ENCODE measurements at places on chromosomes 5 and 9.
A peak's percentile ranks its signal among the peaks of the same experiment; 100 is the strongest.

DNA sequence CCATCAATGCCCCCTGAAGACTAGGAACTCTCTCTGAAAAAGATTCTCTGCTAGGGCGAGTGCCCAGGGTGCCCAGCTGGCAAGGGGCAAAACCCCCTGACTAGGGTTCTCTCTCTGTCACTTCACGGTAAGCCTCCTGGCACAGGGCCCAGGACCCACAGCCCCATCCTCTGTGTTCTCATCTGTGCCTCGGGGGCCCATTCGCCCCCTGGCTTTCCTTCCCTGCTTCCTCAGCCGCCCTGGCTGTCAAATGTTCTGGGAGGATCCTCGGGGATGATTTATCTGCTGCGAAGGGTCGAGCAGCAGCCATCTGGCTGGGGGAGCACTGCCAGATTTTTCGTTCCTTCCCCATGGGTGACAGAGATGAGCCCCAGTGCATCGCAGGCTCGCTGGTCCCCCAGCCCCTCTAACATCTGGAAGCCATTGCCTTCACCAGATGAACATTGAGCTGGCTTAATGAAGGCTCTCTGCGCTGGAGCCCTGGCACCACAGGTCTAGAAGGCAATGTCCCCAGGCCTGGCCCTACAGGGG, 24.2 kb downstream of the HMCN2 start:
- no peak for DNase-seq

DNA sequence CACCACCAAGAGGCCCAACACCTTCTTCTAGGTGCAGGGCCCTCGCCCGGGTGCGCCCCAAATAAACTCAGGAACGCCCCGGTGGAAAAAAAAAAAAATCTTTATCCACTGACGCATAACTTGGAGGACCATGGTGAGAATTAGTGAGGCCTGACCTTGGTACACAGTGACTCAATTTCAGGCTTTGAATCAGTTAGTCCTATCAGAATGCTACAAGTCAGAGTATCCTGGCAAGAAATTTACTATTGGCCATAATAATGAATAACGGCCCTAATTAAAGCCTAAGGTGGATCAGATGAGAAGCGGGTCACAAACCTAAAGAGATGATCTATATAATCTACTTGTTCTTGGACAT, 914.2 kb upstream of the DMAC1 start:
- DNase-seq: no peak

GRCh38 chr9:125910286-125910685, 163.1 kb downstream of the PBX3 start:
- DNase-seq: no peak

GRCh38 chr5:175464074-175464941, 14.1 kb upstream of the SFXN1 start:
- DNase-seq: peak; percentile 59

DNA sequence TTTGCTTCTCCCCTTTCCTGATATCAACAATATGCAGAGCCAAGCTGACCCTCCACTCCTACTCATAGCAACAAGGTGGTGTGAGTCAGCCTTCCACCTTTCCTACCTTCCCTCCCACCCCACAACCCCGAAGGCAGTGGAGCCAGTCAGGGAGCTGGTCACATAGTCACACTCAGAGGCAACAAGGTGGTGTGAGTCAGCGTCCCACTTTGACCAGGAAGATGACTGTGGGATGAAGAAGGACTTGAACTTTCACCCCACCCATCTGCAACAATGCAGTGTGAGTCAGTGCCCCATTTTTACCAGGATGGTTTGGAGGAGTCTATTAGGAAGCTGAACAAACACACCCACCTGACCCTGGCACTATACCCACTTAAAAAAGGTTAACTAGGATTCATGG, 30.1 kb upstream of the ZNF782 start:
- peak; percentile 73 for DNase-seq

GRCh38 chr9:32571969-32572899, 725 bp downstream of the NDUFB6 start:
- DNase-seq: peak; percentile 79

GRCh38 chr5:14451871-14452270, 129.7 kb upstream of the OTULINL start:
- DNase-seq: no peak

DNA sequence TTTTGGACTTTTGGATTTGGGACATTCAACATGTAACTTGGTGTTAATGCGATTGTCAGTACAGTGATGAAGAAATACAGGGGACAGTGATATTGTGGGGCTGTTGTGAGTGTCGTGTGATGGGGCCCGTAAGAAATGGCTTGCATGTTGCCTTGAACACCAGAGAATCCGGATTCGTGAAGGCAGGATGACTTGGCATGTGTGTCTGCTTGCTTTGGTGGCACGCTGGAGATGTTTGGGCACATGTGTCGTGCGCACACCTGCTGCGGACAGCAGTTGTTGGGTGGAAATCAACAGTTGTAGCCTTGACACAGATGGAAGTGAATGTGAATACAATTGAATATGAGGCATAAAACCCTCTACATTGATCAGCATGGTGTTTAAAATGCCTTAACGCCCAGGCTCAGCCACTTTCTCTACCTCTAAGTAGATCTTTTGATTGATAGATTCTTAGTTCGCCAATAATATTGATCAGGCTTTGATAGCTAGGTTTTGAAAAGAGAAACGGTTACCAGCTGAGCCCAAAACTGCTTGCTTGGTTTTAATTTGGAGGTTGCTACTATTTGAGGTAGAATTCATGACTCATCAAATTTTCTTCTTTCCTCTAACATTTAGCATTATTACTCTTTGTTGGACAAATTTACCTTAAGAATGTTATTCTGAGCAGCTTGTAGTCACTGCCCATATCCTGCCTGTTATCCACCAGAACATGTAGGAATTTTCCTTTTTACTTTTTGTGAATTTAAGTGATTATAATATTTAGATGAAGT, 94.4 kb downstream of the TRIO start:
- no peak for DNase-seq

GRCh38 chr9:71681708-71682272, 86.5 kb downstream of the CEMIP2 start:
- no peak for DNase-seq

GRCh38 chr5:108367679-108368334, 14.1 kb downstream of the FBXL17 start:
- DNase-seq: no peak

DNA sequence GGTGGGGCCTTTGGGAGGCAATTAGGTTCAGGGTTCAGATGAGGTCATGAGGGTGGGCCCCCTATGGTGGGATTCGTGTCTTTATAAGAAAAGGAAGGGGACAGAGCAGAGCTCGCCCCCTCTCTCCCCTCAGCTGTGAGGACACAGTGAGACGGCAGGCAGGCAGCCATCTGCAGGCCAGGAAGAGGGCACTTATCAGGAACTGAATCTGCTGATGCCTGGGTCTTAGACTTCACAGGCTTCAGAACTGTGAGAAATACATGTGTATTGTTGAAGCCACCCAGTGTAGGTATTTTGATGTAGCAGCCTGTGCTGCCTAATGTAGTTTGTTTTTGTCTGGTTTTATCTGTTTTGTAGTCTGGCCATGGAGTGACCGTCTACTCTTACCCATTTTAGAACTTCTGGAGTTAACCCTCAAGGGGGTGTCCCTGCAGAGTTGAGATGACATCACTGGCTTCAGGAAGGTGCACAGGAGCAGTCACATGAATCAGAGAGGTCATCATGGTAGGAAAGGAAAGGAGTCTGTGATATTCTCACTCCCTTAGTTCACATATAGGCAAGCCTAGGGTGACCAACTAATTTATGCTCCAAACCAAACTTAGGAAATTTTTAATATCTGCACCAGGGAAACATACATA, 71.0 kb downstream of the LRRC70 start:
- DNase-seq: no peak

DNA sequence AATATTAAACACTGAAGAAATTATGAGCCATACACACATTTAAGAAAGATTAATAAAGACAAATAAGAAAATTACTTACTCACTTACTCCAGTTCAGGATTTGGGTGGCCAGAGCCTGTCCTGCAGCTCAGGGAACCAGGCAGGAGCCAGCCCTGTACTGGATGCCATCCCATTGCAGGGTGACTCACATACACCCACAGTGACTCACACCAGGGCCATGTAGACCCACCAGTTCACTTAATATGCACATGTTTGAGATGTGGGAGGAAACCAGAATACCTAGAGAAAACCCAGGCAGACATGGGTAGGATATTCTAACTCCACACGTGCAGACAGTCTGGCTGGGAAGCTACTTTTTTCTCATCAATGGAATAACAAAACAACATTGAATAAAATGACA, 49.6 kb upstream of the ADRB2 start:
- peak; percentile 83 for DNase-seq

GRCh38 chr5:138352722-138353559, 456 bp downstream of the KDM3B start:
- DNase-seq: peak; percentile 58

DNA sequence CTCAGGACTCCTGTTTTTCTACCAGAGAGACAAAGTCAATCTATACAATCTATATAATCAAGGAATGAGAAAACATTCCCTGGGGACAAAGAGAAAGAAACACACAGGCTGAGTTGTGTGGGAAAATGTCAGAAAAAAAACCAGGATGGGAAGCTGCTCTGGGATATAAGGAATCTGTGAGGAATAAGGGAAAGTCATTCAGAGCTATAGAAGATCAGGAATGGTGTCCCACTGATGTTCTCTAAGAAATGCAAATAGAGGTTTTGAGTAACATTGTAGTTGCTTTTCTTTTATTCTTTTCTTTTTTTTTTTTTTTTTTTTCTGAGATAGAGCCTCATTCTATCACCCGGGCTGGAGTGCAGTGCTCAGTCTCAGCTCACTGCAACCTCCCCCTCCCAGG, 605.9 kb upstream of the KLF4 start:
- no peak for DNase-seq

DNA sequence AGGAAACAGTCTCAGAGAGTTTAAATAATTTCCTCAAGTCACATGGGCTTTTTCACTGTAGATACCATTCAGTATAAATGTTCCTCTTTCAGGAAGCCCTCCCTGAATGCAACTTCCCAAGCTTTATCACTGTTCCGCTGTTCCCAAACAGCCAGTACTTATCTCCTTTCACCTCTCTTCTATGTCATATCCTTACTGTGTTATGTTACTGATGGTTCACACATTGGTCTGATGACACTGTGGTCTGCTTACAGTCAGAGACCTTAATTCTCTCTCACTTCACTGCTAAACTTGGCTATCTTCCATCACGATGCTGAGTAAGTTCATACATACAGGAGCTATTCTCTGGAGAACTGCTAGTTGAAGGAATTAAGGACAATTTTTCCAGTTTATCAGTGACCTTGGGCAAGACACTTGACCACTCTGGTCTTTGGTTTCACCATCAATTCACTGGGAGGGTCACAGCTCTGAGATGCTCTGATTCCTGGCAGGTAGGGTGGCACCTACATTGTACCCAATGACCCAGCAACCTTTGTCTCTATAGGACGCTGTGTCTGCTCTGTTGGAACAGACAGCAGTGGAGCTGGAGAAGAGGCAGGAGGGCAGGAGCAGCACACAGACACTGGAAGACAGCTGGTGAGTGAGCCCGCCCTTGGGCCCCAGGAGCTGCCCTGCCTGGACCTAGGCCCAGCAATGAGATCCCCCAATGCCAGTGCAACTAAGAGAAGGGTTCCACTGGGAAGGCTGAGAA, 42.1 kb upstream of the RARS1 start:
- no peak for DNase-seq

DNA sequence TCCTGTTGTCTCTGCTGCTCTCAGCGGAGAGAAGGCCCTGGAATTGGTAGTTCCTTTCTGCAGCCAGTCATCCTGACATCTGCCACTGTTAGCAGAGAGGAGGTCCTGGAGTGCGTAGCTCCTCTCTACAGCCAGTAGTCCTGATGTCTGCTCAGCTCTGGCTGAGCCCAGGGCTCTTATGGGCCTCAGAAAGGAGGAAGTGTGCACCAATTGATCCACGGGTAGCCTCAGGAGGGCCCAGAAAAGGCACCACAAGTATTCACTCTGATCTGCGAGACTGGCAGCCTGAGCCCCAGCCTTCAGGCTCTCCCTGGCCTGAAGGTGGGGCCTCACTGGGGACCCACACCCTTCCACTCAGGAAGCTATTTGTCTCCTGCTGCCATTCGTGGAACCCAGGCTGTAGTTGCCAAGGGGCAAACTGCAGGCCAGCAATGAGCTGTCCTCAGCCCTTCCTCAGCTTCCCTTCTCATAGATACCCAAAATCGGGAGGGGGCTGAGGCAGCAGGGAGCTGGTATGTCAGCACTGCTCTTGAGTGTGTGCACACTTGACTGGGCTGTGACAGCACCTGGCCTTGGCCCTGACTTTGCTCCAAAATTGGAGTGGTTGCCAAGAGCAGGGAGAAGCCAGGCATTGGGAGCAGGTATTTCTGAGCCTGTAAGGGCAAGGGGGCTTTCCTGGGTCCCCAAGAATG, 1049.5 kb upstream of the ACO1 start:
- no peak for DNase-seq

DNA sequence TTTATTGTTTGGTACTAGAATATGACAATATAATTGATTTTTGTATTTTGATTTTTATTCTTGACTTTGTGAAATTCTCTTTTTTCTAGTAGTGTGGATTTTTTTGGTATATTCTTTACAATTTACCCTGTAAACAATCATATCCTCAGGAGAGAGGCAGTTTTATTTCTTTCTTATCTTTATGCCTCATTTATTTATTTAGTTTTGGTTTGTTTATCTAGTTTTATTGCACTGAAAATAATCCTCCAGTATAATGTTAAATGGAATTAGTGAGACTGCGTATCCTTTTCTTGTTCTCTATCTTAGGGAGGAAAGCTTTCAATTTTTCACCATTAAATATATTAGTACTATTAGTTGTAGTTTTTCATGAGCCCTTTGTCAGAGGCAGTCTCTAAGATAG, 109.4 kb downstream of the MACROH2A1 start:
- DNase-seq: no peak

DNA sequence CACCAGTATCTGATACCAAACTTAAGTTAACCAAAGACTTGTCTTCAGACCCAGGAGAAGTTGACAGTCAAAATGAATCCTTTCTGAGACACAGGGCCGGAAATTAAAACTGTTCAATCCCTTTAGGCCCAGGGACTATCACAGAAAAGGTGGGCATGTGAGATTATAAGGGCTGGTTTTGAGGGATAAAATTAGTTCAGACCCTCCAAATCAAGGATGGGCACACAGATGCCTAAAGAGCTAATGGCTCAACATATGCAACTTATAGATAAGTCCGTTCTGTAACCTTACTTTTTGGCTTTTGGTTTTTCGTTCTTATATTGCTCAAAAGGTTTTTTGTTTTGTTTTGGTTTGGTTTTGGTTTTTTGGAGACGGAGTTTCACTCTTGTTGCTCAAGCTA, 129.6 kb upstream of the ABCA1 start:
- no peak for DNase-seq
